ENCODE measurements at places on chromosomes 2 and 18. TPM values are rescaled to one million over a fixed set of nuclear protein-coding genes. Genes with fewer than 3 reads are reported as not detected.

MTIF2 gene
- total RNA-seq: 22.8 TPM

SLC20A1 gene
- total RNA-seq: 30.8 TPM

MEX3C gene
- 33.2 TPM for total RNA-seq

PSMG2 gene
- total RNA-seq: 61.5 TPM

TRABD2A gene
- total RNA-seq: 0.52 TPM

REEP1 gene
- total RNA-seq: 21.2 TPM

CENPA gene
- total RNA-seq: 1.3 TPM

KCNS3 gene
- 6.5 TPM for total RNA-seq

ITGB6 gene
- total RNA-seq: 48.8 TPM

SCN7A gene
- total RNA-seq: 9.6 TPM

APCDD1 gene
- 170 TPM for total RNA-seq
